Fibroblast of skin of right quadriceps (primary cell): ENCODE measurements at places on chromosomes 2 and 18.

- DNase-seq = no peak
These were observed 95.3 kb upstream of the TEX51 start for GRCh38 chr2:126803434-126803775.

- peak; percentile 26 for DNase-seq
These were observed 45.3 kb downstream of the SMAD7 start for GRCh38 chr18:48905513-48905912.

DNA sequence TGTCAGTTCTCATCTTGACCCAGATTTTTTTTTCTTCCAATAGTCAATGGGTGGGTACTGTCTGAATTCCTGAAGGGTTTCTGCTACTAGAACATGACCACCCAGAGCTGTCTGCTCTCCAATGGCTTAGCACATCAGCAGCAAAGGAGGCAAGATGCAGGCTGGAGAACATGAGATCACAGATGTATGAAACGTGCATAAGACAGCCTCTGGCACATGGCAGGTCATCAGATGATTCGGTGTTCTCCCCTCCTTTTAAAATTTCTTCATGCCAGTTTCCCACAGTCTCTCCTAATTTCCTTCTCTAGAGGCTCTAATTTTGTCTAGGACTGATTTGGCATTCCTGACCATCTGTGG is 359.3 kb upstream of the TNP1 start:
- no peak for DNase-seq

- peak; percentile 90 for DNase-seq
These were observed 173.3 kb upstream of the ZFP36L2 start for GRCh38 chr2:43399515-43400264.

GRCh38 chr18:12274793-12275192 is 20.6 kb downstream of the CIDEA start:
- DNase-seq = no peak

DNA sequence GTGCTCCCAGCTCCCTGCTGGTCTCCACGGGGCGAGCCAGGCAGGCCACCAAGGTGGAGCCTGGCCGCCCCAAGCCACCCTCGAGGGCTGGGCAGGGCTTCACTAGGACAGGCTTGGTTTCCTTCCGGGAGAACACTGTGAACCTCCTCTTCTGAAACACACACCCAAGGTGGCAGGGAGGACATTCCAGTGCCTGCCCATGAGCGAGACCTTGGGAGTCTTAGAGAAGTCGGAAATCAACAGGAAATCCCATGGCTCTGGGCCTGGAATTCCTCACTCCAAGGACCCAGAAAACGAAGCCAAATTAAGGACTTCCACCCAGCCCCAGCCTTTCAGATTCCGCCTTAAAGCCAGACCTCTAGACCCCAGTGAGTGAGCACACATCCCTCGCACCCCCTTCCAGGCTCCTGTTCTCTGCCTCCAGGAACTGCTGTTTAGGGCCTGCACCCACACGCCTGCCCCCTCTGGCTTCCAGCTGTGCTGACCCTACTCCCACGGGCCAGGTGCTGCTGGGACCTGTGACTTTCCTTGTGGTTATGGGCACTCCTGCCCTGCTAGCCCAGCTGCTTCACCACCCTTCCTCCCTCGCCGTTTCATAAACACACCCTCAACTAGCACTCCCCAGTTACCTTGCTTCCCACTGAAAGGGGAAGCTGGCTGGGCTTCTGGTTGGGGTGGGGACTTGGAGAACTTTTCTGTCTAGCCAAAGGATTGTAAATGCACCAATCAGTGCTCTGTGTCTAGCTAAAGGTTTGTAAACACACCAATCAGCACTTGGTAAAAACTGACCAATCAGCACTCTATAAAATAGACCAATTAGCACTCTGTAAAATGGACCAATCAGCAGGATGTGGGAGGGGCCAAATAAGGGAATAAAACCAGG is 13.7 kb downstream of the GPR17 start:
- no peak for DNase-seq

- no peak for DNase-seq
These were observed 24.4 kb upstream of the ITM2C start for GRCh38 chr2:230840301-230840700.

GRCh38 chr2:30459140-30459539 is 12.1 kb downstream of the LCLAT1 start:
- no peak for DNase-seq

DNA sequence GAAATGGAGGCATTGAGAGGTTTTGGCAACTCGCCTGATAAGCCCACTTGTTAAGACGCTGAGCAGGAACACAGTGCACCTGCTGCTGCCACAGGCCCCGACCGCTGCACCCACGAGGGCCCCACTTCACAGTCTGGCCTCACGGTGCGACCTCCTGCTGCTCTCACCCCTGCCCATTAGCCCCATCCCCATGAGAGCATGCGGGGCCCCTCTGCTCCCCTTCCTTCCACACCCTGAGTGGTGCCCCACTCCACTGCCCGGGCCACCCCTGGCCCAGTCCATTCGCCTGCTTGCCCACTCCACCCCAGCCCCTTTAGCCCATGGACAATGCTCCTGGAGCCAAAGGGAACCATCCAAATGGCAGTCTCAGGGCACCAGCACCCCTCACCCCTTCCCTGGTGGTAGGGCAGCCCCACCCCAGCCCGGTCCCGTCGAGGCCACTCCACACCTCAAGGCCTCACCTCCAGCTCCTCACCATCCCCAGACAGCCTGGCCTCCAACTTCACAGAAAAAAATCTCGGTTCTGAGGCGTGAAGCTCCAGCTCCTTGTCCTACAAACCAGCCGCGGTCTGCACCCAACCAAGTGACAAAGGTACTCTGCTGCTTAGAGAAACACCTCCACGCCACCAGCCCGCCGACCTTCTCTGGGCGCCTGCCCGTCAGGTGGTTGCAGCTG is 6.7 kb upstream of the GPR55 start:
- no peak for DNase-seq

DNA sequence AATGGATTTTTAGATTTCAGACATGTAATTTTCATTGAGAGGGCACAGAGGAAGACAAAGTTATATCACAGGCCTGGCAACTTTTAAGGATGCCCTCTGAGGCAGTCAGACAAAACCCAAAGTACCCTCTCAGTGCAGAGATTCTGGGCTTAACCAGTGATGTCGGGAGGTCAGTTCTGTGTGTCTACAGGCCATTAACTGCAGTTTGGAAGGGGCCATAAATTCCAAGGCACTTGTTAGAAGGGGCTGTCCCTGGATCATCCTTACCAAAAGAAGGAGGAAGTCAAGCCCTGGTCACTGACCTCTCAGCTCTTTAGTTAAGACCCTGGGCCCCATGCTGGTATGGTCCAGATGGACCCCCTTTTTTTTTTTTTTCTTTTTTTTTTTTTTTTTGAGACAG is 60.7 kb downstream of the LRRFIP1 start:
- DNase-seq = no peak

GRCh38 chr18:80258640-80259039 is 11.3 kb upstream of the PARD6G start:
- DNase-seq = no peak

GRCh38 chr2:1642066-1642861 is 102.1 kb downstream of the PXDN start:
- DNase-seq = peak; percentile 68

DNA sequence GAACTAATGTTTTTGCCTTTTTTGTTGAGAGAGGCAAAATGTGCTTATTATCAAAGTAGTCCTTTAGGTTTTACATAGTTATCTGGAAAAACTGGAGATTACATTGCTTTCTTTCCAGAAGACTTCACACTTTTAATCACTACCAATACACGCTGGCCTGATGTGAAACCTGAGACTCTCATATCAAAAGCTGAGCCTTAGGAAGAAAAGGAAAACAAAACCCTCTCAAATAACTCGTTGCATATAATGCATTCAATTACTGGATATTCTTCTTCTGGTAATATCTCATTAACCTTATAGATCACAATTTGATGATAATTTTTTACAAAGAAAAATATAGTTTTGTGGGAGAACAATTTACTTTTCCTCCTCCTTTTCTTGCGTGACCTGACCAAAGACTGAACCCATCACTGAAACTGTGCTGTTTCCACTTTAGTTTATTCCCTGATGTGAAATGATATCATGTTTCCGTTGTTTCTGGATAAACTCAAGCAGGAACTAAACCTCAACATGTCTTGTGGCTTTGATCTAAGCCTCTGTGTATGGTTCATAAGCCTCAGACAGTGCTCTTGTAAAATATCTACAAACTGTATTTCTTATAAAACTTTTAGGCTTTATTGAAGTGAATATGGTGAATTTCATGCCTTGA is 332.4 kb downstream of the GULP1 start:
- DNase-seq = peak; percentile 75

- peak; percentile 77 for DNase-seq
These were observed 106.4 kb downstream of the POLR1A start for GRCh38 chr2:85999061-85999831.

GRCh38 chr2:219169930-219170654 is at the start of gene SLC23A3:
TSS of gene SLC23A3 (minus strand) at chr2:219170029. CDS start at chr2:219169984, 45 bp downstream.
- no peak for DNase-seq

DNA sequence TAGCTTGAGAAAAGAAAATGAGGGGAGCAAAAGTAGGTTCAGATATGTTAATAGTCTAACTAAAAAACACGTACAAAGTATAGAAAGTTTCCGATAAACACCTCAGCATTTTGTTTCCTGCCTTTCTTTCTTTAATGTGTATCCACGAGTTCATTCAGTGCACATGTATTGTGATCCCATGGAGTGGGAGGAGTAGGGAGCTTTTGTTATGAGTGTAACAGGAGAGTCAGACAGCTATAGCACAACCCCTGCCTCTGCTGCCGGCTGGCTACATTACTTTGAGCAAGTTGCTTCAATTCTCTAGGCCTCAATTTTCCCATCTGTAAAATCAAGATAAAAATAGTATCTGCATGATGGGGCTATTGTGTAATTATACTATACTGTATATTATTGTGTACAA is 249.2 kb upstream of the FIGN start:
- DNase-seq = no peak

DNA sequence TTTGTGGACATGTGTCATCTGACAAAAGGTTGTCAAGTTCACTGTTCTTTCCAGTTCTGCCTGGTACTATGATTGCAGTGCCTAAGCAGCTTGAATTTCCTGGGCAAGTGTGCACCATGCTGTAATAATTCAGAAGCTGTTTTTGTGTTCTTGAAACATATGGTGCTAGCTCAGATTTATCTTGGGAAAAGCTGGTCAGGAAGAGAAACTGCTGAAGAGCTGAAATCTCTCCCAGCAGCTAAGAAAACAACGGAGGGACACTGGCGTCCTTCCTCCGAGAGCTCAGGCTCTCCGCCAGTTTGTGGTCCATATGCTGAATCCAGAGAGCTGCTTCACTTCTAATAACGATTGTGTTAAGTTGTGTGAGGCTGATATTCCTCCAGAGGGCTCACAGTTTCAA is 642.0 kb downstream of the DPP10 start:
- no peak for DNase-seq

- peak; percentile 55 for DNase-seq
These were observed 53.6 kb downstream of the STRN start for GRCh38 chr2:36912695-36913094.

GRCh38 chr18:58354791-58355190 is 274.1 kb downstream of the ALPK2 start:
- no peak for DNase-seq

- DNase-seq = no peak
These were observed 69.6 kb downstream of the APLF start for GRCh38 chr2:68537011-68537410.

DNA sequence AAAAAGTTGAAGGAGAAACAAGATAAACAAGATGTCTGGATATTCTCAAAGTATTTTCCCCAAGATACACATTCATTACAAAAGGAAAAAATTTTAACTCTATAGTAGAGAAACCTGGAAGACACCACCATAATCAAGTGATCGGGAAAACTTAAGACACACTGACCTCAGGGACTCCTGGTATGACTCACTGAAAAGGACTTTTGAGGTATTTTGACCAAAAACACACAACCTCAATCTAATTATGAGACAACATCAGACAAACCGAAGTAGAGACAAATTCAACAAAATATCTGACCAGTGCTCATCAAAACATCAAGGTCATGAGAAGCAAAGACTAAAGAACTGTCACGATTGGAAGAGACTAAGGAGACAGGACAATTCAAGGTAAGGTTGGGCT is 34.7 kb downstream of the LPIN2 start:
- no peak for DNase-seq

- DNase-seq = no peak
These were observed 18.3 kb upstream of the ICOS start for GRCh38 chr2:203918264-203918663.

DNA sequence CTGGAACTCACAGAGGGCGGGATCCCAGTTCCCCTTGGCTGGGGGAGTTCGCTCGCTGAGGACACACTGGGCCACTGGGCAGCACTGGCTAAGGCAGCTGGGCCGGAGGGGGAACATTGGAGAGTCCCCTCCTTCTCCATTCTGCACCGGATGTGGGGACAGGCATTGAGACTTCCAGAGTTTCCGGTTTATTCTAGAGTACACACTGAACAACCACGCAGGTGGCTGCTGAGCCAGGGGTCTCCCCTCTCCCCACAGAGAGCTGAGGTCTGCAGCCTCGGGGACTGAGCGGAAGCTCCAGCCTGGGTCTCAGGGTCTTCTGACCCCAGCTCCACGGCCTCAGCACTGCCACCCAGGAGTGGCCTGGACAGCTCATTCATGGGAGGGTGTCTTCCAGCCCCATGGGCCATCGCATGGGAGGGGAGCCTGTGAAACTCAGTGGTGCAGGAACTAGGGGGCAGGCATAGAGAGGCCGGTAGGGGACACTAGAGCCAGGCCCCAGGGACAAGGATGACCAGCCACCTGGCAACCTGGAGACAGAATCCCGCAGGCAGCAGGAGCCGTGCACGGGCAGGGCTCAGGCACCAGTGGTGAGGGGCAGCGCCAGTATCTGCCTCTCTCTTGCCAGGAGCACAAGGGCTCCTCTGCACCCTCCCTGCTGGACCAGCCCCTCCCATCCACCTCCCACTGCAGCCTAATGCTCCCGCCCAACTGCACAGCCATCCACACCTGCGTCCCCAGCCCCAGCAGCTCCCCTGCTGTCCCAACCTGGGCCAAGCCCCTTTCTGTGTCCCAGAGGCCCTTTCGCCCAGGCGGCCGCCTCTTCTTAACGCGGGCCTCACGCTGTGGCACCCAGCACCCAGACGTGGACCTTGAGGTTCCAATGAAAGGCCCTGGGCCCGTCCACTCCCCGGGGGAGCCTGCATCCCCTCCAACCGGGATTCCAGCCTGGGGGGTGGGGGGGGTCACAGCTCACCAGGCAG is 45.1 kb upstream of the GPC1 start:
- DNase-seq = no peak

DNA sequence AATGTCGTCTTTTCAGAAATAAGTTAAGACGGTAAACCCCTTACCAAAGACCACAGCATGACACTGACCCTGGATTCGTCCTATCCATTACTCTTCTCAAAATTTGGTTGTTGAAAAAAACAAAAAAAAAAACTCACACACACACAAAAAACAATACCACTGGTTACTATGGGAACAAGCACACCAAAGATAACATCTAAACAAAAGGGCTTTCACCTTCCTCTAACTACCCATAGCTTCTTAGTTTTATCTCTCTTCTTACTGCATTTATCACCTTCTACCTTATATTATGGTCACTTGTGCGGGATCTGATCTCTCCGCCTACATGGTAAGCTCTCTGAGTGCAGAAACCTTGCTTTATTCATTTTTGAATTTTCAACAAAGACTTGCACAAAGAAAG is 192.7 kb downstream of the STK39 start:
- no peak for DNase-seq

DNA sequence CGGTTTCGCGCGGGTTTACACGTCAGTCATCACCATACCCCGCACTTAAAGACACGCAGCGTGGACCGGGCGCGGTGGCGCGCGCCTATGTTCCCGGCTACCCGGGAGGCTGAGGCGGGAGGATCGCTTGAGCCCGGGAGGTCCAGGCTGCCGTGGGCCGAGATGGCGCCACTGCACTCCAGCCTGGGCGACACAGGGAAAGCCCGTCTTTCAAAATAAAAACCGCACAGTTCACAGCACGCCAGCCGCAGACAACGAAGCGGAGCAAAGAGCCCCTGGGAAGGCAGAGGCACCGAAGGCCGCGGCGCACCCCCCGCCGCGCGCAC is 328 bp downstream of the DTYMK start:
- no peak for DNase-seq
